Trophoblast cell (in vitro differentiated cells and primary cell): ENCODE measurements at places on chromosomes 3 and 15.

GRCh38 chr3:90091549-90091948 is 984.1 kb downstream of the EPHA3 start:
- no peak overlapping the region for H3K4me3 ChIP-seq
- no peak for DNase-seq
- no peaks in the 10 kb centered on the region for H3K27me3 ChIP-seq
- H3K27ac ChIP-seq: no peak overlapping the region
- no peaks in the 10 kb centered on the region for H3K4me1 ChIP-seq

DNA sequence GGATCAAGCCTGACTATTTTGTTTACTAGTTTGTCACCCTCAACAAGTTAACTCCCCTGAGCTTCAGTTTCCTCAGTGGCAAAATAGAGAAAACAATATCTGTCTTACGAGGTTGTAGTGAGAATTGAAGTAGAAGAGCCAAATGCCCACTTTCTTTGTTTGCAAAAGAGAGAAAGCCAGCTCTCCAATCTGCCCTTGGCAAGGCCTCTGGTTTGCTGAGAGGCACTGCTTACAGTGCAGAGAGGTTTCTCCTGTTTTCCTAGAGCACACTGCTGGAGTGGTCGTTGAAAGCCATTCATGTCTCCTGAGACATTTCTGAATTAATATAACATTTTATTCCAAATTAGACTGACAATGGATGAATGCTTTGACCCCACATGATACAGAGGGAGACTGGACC is 260.5 kb upstream of the IGF1R start:
- no peak for DNase-seq
- no peaks in the 10 kb centered on the region for H3K4me1 ChIP-seq
- no peak overlapping the region for H3K4me3 ChIP-seq
- no peak overlapping the region for H3K27ac ChIP-seq
- H3K27me3 ChIP-seq: no peaks in the 10 kb centered on the region
- no peaks in the 10 kb centered on the region for H3K36me3 ChIP-seq

GRCh38 chr3:36075491-36075890 is 304.8 kb upstream of the STAC start:
- no peaks in the 10 kb centered on the region for H3K36me3 ChIP-seq
- H3K4me1 ChIP-seq: no peaks in the 10 kb centered on the region
- no peak overlapping the region for H3K27ac ChIP-seq
- H3K27me3 ChIP-seq: no peaks in the 10 kb centered on the region

DNA sequence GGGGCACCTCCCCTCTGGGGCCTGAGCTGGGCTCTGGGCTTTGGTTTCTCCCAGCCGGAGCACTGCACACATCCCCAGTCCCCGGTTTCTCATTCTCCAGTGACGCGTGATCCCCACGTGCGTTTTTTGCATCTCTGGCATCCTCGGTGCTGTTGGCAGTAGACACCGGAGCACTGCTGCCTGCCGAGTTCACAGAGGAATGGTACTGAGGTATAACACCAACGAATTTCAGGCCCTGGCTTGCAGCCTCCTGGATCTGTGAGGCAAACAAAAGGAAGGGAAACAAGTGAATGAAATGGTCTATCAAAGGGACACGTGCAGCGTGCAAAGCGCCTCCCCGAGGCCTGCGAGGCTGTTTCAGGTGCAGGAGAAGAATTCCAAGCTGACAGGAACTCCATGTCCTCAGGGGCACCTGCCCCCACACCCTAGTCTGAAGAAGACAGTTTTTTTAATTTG is 112.9 kb downstream of the OXNAD1 start:
- H3K27ac ChIP-seq: no peak overlapping the region
- no peaks in the 10 kb centered on the region for H3K4me1 ChIP-seq
- H3K36me3 ChIP-seq: no peaks in the 10 kb centered on the region
- no peaks in the 10 kb centered on the region for H3K27me3 ChIP-seq

GRCh38 chr3:74281705-74282104 is 332.8 kb downstream of the CNTN3 start:
- no peaks in the 10 kb centered on the region for H3K27me3 ChIP-seq
- no peak overlapping the region for H3K27ac ChIP-seq
- DNase-seq: no peak
- H3K4me1 ChIP-seq: no peaks in the 10 kb centered on the region
- no peaks in the 10 kb centered on the region for H3K36me3 ChIP-seq

DNA sequence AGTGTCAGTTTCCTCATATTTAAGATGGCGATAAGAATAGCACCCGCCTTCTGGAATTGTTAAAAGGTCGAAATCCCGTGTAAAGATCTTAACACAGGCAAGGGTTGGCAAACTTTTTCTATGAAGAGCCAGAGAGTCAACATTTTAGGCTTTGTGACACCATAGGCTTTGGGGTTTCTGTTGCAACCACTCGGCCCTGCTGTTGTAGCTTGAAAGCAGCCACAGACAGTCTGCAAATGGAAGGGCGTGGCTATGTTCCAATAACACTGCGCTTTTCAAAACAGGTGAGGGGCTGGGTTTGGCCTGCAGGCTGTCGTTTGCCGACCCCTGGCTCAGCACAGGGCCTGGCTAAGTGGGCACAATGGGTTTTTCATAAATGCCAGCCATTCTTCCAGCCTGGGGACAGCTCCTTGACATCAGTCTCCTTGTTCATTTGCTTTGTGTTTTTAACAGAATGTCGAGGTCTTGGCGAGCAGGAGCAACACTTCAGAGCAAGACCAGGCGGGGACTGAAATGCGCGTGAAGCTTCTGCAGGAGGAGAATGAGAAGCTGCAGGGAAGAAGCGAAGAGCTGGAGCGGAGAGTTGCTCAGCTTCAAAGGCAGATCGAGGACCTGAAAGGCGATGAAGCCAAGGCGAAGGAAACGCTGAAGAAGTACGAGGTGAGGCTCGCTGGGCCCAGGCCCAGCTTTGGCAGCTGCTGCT is 75.2 kb upstream of the MYZAP start:
- H3K36me3 ChIP-seq: peaks cover 3% of the 10 kb centered on the region
- no peaks in the 10 kb centered on the region for H3K27me3 ChIP-seq
- no peak overlapping the region for H3K27ac ChIP-seq
- no peak overlapping the region for H3K4me3 ChIP-seq
- DNase-seq: peak; percentile 49

DNA sequence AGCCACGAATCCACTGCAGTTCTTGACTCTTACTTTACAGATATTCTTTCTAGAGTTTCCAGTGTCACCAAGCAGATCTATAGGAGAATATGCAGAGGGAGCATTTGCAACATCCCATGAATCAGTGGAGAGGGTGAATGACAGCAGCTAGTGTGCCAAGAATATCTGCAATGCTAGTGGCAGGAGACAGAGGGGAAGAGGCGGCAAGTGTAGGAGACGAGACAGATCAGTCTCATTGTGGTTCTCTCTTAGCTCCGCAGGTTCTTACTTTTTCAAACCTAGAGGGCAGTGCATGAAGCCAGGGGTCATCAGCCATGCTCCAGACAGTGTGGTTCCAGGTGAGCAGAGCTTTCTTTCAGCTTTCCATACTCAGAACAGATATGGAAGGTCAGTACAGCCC is 744 bp downstream of the ZNF619 start:
- no peak for DNase-seq
- peaks cover 3% of the 10 kb centered on the region for H3K36me3 ChIP-seq
- no peaks in the 10 kb centered on the region for H3K4me1 ChIP-seq

DNA sequence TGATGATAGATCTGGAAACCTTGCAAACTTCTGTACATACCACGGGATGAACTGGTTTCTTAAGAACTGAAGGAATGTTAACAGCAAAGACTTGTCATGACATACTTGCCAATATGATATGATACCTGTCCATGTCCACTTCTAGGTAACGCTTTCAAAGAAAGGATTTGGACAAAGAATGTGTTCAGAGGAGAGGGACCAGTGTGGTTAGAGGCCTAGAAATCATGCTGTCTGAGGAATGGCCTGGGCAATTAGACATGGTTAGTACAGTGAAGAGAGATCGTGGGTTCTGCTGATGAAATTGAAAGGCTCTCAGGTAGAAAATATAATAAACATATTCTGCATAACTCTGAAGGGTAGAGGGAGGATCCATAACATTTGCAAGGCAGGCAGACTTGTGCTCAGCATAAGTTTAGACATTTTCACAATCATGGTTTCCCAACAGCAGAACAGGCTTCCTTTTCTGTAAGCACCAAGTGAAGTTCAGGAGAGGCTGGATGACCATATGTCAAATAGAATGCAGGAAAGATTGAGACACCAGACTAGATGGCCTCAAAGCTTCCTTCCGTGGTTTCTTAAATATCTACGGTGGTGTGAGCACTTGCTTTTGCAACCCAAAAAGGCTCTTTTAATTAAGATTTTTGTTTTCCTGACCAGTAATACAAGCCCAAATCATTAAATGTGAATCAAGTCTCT is 39.9 kb downstream of the TGFBR2 start:
- H3K4me3 ChIP-seq: no peak overlapping the region
- peaks cover 3% of the 10 kb centered on the region for H3K4me1 ChIP-seq
- no peaks in the 10 kb centered on the region for H3K27me3 ChIP-seq
- H3K36me3 ChIP-seq: no peaks in the 10 kb centered on the region
- H3K27ac ChIP-seq: no peak overlapping the region
